ENCODE measurements at places on chromosomes 5 and 9.

DNA sequence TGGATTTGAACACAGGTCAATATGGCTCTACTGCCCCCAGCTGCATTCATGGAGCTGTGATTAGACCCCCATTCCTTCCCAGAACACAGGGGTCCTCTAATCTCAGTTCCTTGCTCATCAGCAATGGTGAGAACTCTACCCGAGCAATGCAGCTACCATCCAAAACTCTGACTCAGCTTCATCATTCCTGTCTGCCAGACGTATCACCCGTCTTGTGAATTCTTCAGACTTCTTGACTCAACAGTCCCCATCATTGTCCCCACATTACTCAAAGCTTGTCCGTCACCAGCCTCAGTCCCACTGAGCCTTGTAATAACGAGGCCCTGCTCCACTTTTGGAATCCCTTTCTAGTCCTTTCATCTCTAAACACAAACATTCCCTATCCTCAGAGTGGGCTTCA, 36.3 kb upstream of the STX17 start:
- DNase-seq = peak; percentile 24

- peak; percentile 24 for DNase-seq
These were observed 632 bp upstream of the PRKAA1 start for GRCh38 chr5:40798801-40799210.

DNA sequence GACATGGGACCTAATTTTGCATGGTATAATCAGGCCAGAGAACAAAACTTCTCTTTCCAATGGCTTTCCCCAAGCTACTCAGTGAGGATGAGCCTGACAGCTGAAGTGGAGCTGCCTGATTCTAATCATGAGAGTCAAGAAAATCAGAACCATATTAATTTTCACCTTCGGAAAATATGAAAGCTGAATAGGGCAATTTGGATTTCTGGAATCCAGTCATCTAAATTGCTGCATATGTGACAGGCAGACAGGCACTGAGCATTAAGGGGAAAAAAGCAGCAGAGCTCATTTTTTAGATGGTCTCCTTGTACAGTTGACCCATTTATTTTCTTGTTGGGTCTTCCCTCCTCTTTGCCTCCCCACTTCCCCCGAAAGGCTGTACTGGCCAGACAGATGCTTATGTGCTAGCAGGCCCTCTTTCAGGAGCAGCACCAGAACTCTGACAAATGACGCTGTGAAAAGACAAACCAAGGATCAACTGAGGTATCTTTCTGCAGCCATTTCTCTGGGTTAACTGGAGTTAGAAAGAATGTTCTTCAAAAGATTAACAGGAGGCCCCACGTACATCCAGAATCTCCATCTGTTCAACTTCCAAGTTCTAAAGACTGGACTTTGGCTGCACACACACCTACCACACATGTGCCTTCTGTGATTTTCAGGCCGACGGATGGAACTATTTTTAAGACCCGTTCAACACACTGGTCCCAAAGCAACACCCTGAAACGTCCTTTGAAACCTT, 175.2 kb downstream of the DCP2 start:
- no peak for DNase-seq

- peak; percentile 40 for DNase-seq
These were observed 81.8 kb upstream of the NEURL1B start for GRCh38 chr5:172559004-172559932.

DNA sequence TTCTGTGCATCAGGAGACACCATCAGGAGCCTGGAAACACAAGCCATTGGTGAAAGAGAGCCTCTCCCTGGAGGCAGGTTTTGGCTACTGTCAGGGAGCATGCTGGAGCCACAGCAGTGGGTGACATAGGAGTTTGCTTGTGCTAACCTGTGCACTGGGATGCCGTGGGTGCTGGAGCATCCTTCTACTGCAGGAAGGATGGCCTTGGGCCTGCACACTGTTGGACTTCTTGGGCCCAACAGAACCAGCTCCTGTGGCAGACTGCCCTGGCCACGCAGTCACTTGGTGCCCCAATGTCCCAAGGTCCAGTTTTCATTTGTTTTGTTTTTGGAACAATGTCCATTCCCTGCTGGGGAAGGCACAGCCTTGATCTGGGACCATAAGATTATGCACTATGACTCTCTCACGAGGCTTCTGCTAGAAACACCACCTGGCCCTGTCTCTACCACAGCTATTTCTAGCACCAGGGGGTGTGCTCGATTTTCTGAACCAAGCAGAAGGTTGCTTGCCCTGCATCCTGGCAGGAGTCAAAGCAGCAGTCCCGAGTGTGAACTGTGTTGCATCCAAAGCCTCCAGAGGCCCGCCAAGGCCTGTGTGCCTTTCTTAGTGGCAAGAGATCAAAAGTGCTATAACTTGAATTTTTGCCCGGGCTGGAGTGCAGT, 5.5 kb upstream of the LTC4S start:
- DNase-seq = no peak

- no peak for DNase-seq
These were observed 200.0 kb downstream of the FGF10 start for GRCh38 chr5:44189255-44189654.

GRCh38 chr5:31823472-31823871, 184.5 kb downstream of the PDZD2 start:
- no peak for DNase-seq

- DNase-seq = no peak
These were observed 20.9 kb downstream of the KCTD16 start for GRCh38 chr5:144191531-144191930.

- DNase-seq = no peak
These were observed 15.0 kb downstream of the GLIPR2 start for GRCh38 chr9:36151316-36152210.

DNA sequence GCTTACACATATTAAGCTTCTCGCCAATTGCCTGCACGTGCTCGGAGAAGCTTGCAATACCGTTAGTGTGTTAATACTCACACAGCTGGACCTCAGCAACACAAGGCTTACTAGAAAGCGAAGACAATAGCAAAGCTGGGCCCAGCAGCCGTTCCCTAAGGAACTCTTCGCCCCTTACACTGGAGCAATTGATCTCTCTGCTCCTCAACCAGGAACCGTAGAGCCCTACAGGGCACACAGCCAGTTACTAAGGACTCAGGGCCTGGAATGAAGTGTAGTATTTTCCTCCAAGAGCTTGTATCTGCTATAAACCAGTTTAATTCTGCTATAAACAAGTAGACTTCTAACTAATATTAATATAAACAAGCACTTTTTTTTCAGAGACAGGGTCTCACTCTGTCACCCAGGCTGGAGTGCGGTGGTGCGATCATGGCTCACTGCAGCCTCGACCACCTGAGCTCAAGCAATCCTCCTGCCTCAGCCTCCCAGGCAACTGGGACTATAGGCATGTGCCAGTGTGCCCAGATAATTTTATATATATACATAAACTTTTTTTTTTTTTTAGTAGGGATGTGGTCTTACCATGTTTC, 67.0 kb upstream of the SIMC1 start:
- no peak for DNase-seq

DNA sequence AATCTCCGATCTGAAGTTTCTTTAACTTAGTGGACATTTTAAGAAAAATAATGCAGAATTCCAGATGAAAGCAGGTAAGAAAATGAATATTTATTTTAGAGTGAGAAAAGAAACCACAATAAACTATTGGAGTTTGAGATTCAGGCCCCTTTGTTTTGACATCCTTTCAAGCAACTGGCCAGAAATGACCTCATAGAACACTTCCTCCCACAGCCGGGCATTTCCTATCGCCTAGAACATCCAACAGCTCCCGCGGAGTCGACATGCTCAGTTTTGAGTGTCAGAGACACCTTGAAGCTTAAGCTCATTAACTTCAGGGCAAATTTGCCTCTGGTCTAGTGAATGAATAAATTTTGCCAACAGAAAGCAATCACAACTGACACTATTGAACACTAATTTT, 369.2 kb downstream of the TLE4 start:
- no peak for DNase-seq

GRCh38 chr5:96851312-96852062, 24.8 kb upstream of the ERAP2 start:
- no peak for DNase-seq

GRCh38 chr5:124883681-124884080, 137.2 kb upstream of the ZNF608 start:
- DNase-seq = no peak

- no peak for DNase-seq
These were observed at the start of gene CMYA5 for GRCh38 chr5:79689541-79690466. Gene CMYA5 (plus strand): TSS chr5:79689836. CDS start chr5:79689908, 72 bp downstream.

DNA sequence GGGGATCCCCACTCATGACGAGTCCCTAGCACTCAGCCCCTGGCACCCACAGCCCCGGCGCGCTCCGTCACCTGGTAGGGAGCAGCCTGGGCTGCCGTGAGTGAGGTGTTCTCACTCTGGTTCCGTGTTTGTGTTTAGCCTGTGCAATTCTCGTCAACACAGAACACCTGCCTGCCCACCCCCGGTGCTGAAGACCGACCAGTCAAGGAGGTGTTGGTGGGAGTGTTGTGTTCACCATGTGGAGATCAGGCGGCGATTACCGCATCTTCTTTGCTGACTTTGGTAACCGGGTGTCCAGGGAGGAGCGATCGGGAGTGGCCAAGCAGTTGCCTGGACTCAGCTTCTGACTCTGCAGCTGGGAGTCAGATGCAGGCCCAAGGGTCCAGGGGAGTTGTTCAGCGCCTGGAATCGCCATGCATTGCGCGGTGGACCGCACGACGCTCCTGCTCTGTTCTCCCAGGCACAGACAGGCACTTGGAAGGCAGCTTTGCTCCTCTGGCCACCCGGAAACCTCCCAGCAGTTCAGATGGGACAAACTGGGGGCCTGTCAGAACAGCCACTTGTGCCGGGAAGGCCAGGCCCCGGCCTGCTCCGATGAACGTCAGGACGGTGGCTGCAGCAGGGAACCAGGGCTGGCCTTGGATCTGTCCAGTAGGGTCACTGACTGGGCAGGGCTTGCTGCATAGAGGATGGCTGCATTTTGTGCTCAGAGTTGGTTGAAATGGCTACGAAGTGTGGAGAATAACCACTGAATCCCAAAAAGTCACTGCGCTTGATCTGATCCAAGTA, 28.2 kb downstream of the EXOC3 start:
- no peak for DNase-seq

All from GM04504 (cell line).